CD4-positive, alpha-beta T cell treated with Interleukin-4 for 4 hours (primary cell): ENCODE measurements at places on chromosomes 2 and 18.
A peak's percentile ranks its signal among the peaks of the same experiment; 100 is the strongest.

GRCh38 chr2:205053827-205054410 is 508.6 kb downstream of the PARD3B start:
- no peak for DNase-seq

DNA sequence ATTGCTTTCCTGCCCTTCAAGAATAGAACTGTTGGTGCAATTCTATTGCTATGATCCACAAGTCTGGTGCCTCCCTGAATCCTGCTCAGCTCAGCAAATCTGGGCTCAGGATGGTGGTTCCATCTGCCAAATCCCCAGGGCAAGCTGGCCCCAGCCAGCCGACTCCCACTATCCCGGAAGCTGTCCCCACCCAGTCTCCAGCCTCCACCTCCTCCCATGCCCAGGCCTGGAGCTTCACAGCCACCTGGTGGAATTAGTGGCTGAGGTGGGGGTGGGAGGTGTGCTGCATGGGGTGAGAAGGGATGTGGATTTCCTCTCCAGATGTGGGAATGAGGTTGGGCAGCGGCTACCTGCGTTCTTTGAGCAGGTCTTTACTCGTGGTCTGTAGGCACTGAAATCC is 119.3 kb upstream of the SMAD2 start:
- no peak for DNase-seq

GRCh38 chr18:59663096-59663495 is 34.1 kb downstream of the CCBE1 start:
- no peak for DNase-seq

DNA sequence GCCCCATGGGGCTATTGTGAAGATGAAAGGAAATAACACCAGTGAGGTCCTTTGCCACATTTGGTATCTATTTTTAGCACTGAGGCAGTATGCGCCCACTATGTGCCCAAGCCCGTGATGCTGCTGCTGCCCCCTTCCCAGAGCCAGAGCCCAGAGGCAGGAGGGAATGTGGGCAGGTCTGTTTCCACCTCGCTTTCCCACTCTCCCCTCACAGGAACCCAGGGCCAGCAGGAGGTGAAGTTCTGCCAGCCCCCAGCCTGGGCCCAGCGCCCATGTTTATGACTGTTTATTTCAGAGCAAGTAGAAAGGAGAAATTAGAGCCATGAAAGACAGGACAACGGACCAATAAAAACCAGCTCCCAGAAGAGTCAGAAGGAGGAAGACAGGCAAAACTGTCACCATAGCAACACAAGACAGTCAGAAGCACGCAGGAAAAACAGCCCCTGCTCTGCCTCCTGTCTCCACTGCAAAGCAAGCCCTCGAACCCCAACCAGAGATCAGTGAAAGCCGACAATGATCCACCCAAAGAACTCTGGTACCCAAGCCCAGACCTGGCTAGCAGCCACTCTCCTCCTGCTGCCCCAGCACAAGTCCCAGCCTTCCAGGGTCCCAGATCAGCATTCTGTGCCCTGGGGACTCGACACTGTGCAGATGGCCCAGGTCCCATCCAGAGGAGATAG is 1.4 kb downstream of the CYRIA start:
- DNase-seq, result peak; percentile 33

- no peak for DNase-seq
Measured at GRCh38 chr2:207088276-207088675, 77.5 kb downstream of the KLF7 start.

GRCh38 chr18:43596105-43596712 is 318.9 kb upstream of the SYT4 start:
- no peak for DNase-seq

DNA sequence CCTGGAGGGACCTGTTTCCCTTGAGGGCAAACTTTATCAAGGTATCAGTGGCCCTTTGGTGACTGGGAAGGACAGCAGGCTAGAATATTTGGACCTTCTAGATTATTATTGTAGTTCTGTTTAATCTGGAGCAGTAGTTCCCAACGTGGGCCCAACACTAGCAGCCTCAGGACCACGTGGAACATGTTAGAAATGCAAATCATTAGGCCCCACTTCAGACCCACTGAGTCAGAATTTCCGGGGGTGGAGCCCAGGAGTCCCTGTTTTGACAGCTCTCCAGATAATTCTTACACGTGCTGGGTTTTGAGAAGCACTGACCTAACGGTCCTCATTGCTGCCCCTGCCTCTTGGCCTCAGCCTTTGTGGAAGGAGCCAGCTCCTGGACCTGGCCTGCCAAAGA is 25.5 kb upstream of the DYNC2LI1 start:
- DNase-seq, result no peak

GRCh38 chr2:29025711-29026110 is 44.6 kb downstream of the TOGARAM2 start:
- no peak for DNase-seq

DNA sequence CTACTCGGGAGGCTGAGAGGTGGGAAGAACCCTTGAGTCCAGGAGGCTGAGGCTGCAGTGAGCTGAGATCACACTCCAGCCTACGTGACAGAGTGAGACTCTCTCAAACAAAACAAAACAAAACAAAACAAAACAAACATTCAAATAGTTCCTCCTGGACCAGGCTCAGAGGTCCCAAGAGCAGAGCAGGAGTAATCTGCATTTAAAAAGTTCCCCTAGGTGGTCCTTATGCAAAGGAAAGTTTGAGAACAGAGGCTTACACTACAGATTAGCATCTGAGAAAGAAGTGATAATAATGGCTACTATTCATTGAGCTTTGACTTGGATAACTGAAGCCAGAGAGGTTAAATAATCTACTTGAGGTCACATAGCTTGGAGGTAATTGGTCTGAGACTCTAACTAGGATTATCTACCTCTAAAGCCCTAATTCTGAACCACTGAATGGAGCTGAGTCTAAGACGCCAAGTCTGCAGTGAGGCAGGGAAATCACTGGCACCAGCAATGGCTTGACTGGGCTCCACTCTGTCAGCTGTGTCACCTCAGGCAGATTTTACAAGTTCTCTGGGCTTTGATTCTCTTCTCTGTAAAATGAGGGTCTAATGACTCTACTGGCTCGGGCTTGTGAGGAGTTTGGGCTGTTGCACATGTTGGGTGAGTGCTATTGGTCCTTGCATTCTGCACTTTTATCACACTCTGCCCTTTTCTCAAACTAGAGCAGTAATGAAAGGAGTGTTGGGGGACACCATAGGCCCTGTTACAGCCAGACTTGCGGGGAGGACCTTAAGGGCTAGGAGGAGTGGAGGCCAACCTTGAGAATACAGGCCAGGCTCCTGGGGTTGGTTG is 29.2 kb upstream of the DLX2 start:
- DNase-seq, result no peak

DNA sequence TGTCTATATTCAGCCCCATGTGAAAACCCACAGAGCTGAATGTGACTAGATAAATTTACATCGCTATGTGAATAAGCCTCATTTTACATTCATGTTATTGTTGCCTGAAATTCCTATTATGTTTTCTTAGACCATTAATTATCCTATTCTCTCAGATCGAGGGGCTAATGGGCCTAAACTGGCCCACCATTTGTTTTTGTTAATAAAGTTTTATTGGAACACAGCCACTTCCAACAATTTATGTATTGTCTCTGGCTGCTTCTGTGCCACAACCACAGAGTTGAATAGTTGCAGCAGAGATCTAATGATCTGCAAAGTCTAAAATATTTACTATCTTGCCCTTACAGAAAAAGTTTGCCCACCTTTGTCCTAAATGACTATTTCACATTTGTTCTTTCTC is 61.0 kb downstream of the KLHL14 start:
- no peak for DNase-seq

DNA sequence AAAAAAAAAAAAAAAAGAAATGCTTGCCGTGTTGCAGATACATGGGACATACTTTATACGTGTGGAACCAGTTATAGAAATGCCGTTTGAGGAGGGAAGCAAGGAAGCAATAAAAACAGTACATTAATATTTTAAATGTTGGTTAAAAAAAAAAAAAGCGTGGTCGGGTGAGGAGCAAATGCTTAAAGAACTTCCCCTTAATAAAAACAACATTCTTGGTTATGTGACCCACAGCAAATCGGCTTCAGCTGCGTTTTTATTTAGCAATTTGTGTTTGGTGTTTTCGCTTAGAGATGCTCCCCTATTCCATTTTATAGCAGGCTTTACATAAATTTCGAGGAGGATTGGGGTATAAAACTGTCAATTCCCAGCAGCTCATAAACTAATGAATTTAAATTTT is 223.6 kb downstream of the LRRTM1 start:
- DNase-seq, result no peak

GRCh38 chr2:63926815-63927214 is 85.1 kb downstream of the UGP2 start:
- DNase-seq, result no peak

GRCh38 chr18:24138789-24139616 is at the start of gene CABYR:
Gene CABYR, plus strand, starts transcription at chr18:24139062. Its CDS starts 4,053 bp downstream, at chr18:24143115.
- peak; percentile 77 for DNase-seq

GRCh38 chr2:62505750-62506420 is at the start of gene TMEM17:
Gene TMEM17, minus strand, starts transcription at chr2:62506195. Its CDS starts 66 bp downstream, at chr2:62506129.
- peak; percentile 7 for DNase-seq

- no peak for DNase-seq
Measured at GRCh38 chr2:61882850-61883249, 5.6 kb downstream of the CCT4 start.

DNA sequence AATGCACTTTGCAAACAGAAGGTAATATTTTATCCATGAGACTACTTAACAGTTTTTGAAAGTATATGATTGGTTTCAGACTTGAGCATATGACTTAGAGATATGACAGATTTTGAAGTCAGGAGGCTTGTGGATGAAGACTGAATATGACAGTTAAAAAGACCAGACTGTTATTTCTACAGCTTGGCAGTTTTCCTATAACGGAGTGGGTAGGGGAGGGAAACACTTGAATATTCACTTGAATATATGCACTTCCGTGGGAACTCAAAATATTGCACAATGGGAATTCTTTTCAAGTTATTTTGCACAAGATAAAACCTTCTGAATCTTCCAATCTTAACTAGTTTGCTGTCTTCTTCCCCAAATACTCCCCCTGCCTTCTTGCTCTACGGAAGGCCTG is 64.6 kb upstream of the ACKR3 start:
- no peak for DNase-seq

GRCh38 chr2:11169333-11169732 is 14.1 kb downstream of the SLC66A3 start:
- DNase-seq, result no peak

- DNase-seq, result no peak
Measured at GRCh38 chr2:171610824-171611223, 76.4 kb upstream of the DYNC1I2 start.

DNA sequence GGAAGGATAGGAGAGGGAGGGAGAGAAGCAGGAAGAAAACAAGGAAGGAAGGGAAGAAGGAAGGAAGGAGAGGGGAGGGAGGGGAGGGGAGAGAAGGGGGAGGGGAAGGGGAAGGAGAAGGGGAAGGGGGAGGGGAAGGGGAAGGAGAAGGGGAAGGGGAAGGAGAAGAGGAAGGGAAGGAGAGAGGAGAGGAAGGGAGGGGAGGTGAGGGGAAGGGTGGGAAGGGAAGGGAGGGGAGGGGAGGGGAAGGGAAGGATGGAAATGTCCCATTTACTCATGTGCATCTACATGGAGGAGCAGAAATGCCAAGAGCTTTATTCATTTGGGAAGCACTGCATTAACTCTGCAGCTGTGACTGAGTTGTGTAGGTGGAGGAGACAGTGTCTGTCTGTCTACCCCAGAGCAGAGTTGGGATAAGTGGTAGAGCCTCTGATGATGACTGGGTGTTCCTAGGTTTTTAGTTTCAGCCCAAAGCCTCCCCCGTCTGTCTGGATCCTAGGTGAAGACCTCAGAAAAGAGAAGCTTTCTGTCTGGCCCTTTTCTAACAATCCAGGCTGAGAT is 131.3 kb downstream of the COL6A3 start:
- DNase-seq, result no peak

DNA sequence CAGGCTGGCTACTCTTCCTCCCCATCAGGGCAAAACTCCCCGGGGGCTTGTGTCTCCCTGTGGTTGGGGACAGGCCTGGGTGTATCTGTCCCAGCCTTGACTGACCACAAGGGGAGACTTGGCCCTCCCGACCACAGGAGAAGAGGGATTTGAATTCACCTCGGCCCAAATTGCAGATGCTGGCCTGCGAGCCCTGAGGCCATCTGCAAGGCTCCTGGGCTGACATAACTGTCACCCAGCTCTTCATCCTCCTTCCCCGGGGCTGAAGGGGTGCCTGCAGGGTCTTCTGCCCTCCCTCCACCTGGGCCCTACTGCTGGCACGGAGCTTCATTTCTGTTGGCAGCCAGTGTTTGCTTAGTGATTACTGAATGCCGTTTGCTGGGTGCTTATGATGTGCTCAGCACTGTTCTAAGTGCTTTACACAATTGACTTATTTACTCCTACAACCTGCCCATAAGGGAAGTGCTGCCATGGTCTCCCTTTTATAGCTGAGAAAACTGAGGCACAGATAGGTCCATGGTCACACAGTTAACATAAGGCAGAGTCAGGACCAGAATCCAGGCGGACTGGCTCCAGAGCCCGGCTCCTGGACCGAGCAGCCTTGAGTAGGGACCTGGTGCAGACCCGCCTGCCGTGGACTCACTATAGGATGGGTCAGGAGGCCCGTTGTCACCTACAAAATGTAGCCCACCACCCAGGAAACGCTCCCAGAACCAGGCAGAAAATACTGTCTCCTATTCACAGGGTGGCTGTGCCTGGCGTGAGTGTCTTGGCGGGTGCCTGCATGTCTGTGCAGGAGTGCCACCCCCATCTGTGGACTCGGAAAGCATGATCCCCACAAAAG is 18.9 kb downstream of the STEAP3 start:
- DNase-seq, result no peak

DNA sequence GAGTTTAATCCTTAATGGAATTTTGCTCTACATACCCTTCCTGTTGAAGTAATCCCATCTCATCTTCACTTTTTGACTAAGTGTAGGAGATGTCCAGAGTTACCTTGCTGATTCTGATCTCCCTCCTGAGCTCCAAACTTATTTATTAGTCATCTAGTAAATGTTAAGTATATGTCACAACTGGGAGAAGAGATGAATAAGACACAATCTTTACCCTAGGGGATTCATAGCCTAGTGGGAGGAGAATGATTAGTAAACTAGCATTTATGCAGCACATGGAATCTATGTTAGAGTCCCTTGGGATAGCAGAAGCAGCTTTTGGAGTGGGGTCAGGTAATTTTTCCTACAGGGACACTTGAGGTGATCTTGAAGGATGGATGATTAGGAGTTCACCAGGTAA is 20.7 kb downstream of the ACVR2A start:
- DNase-seq, result no peak

DNA sequence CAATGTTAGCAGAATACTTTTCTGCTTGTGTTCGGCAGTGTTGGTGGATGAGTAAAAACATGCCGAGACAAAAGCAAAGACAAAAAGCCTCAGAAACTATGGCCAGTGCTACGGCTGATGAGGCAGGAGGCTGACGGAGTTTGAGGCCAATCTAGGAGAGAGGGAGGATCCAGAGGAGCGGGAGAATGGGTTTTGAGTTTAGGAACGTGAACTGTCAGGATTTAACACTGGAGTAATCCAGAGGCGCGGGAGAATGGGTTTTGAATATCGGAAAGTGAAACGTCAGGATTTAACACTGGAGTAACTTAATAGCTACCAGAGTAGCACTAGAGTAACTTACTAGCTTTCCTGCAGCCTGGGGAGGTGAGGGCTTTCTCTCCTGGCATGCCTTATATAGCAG is 37.4 kb downstream of the LYPD6B start:
- no peak for DNase-seq
